CD4-positive, alpha-beta T cell treated with Interleukin-12 subunit alpha and Interleukin-12 subunit beta, for 1 hour (primary cell): ENCODE measurements at places on chromosomes 13 and 19.
A peak's percentile ranks its signal among the peaks of the same experiment; 100 is the strongest.

DNA sequence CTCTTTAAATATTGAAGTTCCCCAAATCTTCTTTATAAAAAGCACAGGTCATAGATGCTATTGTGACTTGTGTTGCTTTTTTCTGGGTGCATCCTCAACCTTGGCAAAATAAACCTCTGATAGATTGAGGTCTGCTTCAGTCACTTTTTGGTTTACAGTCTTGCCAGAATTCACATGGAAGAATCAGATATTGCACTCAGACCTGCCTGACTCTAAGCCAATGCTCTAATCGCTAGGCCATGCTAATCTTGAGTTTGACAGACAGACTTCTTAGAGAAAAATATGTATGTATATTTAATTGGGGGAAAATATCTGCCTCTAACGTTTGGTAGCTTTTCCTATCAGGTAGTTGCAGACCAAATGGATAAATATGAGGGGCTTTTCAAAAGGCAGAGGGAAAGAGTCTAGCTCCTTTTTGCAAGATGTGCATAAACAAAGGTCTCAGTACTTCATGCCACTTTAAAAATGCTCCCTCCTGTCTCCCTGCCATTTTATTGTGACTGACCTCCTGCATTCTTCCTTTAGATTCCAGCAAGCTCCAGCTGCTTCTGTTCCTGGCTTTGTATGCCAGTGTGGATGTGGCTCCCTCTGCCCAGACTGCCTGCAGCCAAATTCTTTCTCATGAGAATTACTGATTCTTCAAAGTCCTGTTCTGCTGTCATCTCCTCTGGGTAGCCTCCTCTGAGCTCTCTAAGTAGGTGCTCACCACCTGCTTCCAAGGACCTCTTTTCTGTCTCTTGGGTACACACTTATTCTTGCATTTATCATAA is 42.4 kb upstream of the RFC3 start:
- no peak for DNase-seq

DNA sequence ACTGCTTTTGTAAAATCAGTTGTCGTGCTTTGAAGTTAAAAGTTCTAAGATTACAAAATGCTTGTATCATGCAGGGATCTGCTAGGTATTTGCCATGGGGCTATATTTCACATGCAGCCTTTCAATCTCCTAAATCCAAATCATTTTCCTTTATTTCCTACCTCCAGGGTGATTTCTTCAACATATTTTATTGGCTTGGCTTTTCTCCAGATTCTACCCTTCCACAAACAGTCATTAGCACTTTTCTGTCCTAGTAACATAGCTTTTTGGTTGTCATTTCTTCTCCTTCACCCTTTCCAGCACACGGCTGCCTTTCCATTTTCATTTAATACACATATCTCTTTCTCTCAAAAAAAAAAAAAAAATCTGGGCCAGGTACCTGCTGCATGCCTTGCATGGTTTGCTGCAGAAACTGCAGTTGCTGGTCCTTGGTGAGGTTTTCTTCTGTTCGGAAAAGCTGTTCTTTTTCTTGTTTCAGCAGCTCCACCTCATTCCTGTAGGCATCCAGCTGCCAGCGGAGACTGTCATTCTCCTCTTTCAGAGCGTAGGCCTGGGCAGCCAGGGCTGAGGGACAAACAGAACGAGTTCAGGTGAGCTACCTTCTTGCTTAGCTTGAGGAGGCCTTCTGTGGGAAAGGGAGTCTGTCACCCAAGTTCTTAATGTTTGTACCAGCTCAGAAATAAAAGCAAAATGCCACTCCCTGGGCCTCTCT is 274.7 kb downstream of the DNAJC15 start:
- DNase-seq: no peak

DNA sequence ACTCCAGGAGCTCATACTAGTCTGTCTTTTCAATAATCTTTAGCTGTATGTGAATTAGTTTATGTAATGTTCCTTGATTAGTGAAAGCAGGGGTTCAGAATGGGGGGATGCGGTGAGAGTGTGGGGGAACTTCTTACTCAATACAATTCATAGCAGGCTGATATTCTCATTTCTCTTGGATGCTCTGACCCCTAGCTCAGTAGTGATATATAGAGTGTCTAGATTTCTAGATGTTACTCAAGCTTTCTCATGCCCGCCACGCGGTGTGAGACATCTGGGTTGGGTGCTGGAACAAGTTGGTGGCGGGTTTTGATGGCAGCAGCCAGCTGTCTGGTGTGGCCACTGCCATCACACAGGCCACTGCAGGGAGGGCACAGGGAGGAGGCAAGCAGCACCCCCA is 39.3 kb upstream of the FLT1 start:
- no peak for DNase-seq

DNA sequence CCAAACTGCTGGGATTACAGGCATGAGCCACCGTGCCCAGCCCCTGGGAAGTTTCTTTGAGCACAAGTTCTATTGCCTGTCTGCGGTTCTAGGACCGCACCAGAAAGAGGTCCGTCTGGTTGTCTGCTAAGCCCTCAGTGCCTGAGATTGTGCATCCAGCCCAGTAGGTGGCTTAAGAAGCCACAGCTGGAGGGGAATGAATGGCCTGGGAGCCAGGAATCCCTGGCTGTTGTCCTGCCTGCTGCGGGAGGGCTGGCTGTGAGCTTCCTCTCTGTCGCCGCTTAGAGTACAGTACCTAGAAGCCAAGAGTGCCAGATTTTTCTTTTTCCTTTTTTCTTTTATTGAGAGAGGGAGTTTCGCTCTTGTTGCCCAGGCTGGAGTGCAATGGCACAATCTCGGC is 4.2 kb upstream of the TYK2 start:
- DNase-seq: no peak

GRCh38 chr13:31090961-31091624 is 70.6 kb downstream of the HSPH1 start:
- DNase-seq: no peak

GRCh38 chr13:31051999-31052398 is 109.7 kb downstream of the HSPH1 start:
- no peak for DNase-seq

- no peak for DNase-seq
These were observed 2439.9 kb upstream of the PCDH20 start for GRCh38 chr13:63855457-63856118.

DNA sequence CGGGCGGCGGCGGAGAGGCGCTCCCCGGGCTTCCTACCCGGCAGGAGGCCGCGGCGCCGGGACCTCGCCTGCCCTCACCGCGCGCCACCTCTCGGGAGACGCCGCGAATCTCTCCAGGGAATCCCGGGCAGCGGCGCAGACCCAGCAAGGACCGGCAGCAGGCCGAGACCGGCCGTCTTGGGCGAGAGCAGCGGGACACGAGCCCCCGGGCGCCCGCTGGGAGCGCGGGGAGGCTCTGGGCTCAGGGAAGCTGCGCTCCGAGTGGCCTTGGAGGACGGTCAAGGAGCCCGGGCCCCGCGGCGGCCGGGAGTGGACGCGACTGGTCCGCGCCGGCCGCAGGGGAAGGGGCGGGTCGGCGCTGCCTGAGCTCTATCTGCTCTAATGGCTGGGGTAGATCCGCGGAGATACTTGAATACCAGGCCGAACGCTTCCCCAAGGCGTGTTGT is 14.7 kb downstream of the CDX2 start:
- no peak for DNase-seq

GRCh38 chr13:112391746-112392145 is 15.6 kb downstream of the SPACA7 start:
- no peak for DNase-seq

DNA sequence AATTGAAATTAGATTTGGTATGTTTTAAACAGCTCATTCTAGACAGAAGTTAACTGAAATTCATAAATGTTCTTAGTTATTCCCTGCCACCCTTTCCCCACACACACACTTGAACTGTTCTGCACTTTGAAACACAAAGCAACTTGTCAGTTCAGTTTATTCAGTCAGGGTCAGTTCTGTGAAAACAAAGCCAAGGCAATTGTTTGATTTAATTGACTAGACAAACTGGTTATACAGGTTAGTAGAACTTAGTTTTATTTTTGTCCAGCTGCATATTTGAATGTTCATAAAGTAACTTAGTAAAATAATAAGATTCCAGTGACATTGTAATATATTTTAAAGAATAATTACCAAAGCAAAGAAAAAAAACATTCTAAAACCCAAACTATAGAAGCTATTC is 98.3 kb upstream of the KLF5 start:
- DNase-seq: no peak

DNA sequence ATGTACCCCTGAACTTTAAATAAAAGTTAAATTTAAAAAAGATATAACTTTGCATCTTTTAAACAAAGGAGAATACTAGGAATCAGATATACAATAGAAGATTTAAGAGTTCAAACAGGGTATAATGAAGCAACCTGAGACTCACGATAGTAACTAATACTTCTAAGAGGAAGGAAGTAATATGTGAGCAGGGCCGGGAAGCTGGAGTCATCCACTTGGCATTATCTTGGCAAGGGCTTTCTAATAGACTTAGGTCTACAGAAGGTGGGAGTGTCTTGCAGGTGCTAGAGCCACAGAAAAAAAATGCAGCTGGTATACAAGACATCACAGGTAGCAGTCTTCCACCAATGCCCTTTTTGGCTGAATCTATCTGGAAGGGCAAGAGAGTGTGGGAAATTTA is 231.9 kb downstream of the KCTD12 start:
- DNase-seq: no peak

GRCh38 chr13:46983881-46984280 is 87.0 kb upstream of the HTR2A start:
- no peak for DNase-seq

DNA sequence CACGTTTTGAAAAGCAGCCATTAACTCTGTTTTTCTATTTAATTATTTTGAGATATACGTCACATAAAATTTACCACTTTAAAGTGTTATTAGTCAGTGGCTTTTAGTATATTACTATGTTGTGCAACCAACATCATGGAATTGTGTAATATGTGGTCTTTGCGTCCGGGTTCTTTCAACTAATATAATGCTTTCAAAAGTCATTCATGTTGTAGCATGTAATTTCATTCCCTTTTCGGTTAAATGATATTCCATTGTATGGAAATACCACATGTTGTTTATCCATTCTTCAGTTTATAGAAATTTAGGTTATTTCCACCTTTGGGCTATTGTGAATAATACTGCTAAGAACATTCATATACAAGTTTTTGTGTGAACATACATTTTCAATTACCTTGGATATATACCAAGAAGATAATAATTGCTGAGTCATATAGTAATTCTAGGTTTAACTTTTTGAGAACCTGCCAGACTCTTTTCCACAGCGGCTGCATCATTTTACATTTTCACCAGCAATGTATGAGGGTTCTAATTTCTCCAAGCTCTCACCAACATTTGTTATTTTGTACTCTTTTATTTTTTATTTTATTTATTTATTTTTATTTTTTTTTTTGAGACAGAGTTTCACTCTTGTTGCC is 28.1 kb upstream of the CLDN10 start:
- DNase-seq: no peak

GRCh38 chr13:25901460-25902376 is 150.1 kb downstream of the SHISA2 start:
- peak; percentile 80 for DNase-seq

- DNase-seq: no peak
These were observed 7.4 kb downstream of the FUT6 start for GRCh38 chr19:5832061-5832460.

DNA sequence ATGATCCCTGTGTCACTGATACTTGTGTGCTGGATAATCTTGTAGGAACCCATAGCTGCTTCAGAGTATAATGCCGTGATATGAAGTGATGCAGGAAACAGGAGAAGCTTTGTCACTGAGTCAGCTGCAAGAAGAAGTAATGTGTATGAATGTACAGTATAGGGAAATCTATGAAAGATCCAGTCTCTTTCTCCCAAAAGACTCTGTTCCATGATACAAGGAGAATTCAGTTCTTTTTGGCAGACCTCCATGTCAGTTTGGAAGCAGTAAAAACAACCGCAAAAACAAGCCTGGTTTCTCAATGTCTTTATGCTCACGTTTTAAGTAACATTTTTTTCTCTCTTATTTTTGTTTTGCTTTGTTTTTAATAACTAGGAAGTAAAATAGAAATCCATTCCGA is 33.9 kb downstream of the PCDH17 start:
- DNase-seq: no peak

DNA sequence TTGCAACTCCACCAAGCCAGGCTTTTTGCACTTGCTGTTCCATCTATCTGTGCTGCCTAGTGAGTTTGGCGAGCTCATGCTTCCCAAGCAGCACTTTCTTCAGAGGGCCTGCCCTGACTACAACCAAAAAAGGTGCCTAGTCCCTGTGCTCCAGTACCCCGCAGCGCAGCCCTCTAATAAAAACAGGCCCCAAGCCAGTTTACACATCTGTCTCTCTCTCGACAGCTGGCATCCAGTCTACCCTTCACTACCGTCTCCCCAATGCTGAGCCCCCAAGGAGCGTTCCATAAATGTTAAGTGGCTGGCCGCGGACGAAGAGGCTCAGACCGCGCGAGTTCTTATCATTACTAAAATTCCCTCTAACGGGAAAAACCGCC is 512 bp downstream of the MED4 start:
- DNase-seq: no peak

GRCh38 chr13:112627161-112627560 is 39.2 kb upstream of the TUBGCP3 start:
- no peak for DNase-seq

DNA sequence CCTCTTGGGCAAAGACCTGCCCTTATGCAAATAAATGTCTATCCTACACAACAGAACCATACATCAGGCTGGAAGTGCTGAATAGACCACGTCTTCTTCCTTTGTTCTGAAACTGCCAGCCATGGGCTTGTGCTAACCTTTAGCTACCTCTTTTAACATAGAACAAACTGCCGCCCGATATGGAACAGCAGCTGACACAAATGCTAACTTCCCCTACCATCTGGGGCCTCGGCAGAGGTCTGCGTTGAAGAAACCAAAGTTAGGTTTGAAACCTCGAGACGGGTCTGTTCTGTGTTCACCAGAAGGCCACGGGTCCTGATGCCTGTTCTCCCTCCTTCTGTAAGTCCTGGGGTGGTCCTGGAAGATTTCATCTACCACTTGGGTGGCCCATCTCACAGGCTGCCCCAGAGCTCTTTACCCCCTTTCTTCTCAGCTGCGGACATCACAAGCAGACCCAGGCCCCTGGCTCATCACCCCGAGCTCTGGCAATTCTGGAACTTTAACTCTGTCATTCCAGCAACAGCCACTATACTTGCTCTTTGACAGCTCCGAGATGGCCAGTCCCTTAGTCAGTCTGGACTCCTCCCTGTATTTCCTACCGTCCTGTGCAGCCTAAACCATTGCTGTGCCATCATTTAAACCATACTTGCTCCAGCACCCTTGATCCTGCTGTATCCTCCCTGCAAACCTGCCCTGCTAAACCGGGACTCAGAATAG is 146.7 kb downstream of the USP12 start:
- DNase-seq: no peak

DNA sequence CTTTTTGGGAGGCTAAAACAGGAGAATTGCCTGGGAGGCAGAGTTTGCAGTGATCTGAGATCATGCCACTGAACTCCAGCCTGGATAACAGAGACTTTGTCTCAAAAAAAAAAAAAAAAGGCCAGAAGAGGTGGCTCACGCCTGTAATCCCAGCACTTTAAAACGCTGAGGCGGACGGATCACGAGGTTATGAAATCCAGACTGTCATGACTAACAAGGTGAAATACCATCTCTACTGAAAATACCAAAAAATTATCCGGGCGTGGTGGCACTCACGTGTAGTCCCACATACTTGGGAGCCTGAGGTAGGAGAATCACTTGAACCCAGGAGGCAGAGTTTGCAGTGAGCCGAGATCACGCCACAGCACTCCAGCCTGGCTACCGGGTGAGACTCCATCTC is 39.9 kb downstream of the ZNF611 start:
- no peak for DNase-seq
